NCI-H1417 (cell line): ENCODE measurements at places on chromosomes 11 and 22.

DNA sequence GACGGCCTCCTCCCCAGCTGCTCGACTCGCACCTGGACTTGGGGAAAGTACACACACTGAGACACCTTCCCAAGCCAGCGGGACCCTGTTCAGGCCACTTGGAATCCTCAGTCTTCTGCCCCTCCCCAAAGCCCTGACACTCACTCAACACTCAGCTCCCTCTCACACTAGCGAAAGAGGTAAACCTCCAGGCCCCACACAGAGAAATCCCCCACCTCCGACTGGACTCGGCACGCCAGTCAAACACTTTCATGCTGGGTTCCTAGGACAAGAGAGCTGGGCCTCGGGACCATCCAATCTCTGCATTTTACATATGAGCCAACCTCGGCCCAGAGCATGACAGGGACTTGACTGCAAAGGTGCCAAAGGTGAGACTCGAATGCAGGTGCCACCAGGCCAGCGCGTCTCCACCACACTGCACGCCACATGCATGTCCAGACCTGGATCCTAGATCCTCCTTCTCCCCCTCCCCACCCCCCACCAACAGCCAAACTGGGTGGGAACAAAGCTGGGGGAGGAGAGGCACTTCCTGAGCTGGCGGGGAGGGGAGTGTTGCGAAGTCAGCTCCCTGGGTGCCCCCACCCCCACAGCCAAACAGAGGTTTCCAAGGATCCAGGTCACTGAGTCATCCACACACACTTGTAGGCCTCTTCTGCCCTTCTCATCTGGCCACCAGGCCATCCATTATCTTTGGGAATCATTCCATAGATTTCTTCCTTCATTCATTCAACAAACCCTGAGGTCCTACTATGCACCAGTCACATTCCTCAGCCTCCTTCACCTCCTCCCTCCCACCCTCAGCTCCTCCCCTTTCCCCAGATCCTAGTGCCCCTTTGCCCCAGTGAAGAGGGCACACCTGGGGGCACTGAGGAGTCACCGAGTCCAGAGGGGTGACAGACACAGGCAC lies 10.7 kb upstream of the CD5 start:
- DNase-seq = no peak

DNA sequence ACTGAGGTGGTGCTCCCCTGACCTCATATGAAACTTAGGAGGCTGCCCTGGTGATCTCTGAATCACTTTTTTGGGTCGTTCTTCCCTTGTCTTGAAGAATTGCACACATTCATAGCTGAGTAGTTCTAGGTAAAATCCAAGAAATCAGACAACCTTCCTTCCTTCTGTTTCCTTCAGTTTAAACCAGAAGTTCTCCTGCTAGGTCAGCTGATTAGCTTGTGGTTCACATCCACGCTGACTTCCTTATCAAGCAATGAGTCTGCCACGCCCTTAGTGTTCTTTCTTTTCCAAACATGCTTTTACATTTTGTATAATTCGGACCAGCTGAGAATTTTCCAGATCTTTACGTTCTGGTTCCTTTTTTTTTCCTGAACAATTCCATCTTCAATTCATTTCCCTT lies 892.8 kb downstream of the NTM start:
- no peak for DNase-seq

GRCh38 chr22:49577168-49578060 lies 250.3 kb downstream of the BRD1 start:
- DNase-seq = no peak

- no peak for DNase-seq
These were observed 60.1 kb upstream of the MPEG1 start for GRCh38 chr11:59272771-59273372.

DNA sequence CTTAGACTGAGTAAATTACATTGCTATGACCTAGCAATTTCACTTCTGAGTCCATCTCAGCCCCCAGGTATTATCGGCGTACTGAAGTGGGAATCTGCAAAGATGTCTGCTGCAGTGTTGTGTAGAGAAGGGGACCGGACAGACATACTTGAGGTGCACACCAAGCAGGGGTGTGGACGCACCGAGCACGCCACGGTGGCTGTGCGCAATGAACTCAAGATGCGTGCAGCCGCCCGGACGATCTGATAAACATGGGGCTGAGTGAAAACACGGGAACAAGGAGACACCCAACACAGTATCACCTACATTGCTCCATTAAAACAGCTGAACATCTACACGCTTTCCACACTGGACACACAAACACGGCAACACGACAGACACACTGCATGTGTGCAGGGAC lies 454.3 kb downstream of the OPCML start:
- DNase-seq = peak; percentile 66

DNA sequence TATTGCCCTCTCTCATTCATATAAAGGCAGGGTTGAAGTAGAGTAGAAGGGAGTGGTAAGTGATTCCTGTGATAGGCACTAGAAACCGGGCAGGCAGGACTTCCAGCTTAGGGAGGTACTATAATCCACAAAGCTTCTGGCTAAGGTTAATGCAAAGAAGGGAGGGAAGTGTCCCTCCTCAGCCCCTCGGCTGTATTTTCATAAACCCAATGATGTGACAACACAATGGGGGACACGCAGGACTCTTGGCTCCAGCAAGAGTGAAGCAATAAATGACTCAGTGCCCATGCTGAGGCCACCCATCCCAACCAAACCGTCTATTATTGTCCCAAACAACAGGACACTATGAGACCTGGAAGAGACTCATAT lies 90.7 kb downstream of the ETS1 start:
- DNase-seq = no peak
